ENCODE measurements at places on chromosomes 6 and 20. TPM values are rescaled to one million over a fixed set of nuclear protein-coding genes. Genes with fewer than 3 reads are reported as not detected.

TSHZ2 gene
- total RNA-seq: 29.5 TPM

VIP gene
- not detected for total RNA-seq

RIMS4 gene
- total RNA-seq: not detected

DXO gene
- 14.1 TPM for total RNA-seq

TAAR5 gene
- total RNA-seq: not detected

EBF4 gene
- total RNA-seq: 7.6 TPM

DNAH8 gene
- total RNA-seq: not detected

DNA sequence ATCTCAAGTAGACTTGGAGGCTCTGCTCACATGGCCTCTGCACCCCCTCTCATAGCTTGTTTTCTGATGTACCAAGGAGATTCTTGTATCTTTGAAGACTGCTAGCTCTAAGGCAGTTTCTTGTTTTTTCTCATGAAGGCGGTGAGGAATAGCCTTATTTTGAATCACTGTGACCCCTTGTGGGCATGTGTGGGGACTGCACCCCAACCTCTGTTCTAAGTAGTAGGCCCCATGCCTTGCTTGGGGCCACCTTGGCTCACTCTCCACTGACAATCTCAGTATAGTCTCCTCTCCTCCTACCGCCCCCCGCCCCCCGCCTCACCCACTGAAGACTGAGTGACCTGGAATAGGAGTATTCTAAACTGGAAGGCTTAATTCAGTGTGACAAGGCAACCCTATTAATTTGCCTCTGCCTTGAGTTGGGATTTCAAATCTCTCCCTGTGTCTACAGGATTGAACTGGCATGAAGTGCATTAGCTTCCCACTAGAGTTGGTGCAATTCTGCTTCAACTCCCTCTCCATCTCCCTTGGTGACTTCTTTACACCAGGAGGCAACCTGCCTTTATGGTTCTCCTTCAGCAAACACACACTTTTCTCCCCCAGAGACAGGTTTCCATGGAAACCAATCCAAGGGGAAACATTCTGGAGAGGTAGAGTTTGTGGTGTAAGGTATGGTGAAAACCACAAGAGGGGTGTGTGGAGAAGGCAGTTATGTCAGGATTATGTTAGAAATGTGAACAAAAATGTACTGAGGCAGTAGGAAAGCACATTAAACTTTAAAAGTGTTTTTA lies 75.4 kb upstream of the ECI2 start:
- no peak overlapping the region for H3K27ac ChIP-seq
- H3K27me3 ChIP-seq: peaks cover 2% of the 10 kb centered on the region
- no peaks in the 10 kb centered on the region for H3K36me3 ChIP-seq
- peak; percentile 87 for DNase-seq
- no peak overlapping the region for H3K4me3 ChIP-seq

DNA sequence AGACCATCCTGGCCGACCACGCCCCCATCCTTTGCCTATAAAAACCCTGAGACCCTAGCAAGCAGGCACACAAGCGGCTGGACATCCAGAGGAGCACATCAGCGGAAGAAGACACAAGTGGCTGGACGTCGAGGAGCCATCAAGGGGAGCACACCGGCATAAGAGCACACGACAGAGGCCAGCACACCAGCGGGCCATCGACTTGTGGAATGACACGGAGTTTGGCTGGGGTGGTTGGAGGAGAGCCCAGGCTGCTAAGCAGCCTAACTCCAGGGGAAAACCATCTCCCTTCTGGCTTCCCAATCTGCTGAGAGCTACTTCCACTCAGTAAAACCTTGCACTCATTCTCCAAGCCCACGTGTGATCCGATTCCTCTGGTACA lies 44.8 kb upstream of the BCLAF1 start:
- no peak for DNase-seq
- peaks cover 4% of the 10 kb centered on the region for H3K27me3 ChIP-seq
- H3K27ac ChIP-seq: no peak overlapping the region
- no peaks in the 10 kb centered on the region for H3K4me1 ChIP-seq
- no peaks in the 10 kb centered on the region for H3K36me3 ChIP-seq

- DNase-seq: no peak
- no peaks in the 10 kb centered on the region for H3K4me1 ChIP-seq
- H3K27me3 ChIP-seq: peaks cover 33% of the 10 kb centered on the region
- no peak overlapping the region for H3K27ac ChIP-seq
- no peak overlapping the region for H3K4me3 ChIP-seq
These were observed 59.9 kb upstream of the MAP3K4 start for GRCh38 chr6:160931378-160932310.

DNA sequence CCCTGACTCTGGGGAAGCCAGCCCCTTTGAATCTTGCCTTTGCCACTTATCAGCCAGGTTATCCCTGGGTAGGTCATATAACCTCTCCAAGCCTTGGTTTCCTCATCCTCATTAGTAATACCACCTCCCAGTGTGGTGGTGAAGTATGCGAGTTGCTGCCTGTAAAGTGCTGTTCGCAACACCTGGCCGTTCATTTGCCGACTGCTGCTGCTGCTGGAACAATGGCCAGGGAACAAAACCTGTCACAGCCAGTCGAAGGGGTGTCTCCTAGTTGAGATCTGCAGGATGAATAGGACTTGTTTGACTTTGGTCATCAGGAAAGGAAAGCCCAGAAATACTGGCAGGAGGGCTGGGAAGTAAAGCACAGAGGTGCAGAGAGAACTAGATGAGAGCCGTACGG lies 6.1 kb downstream of the MANBAL start:
- H3K4me1 ChIP-seq: peaks cover 42% of the 10 kb centered on the region
- peaks cover 46% of the 10 kb centered on the region for H3K36me3 ChIP-seq
- H3K27me3 ChIP-seq: no peaks in the 10 kb centered on the region
- no peak overlapping the region for H3K4me3 ChIP-seq

GRCh38 chr20:46523696-46524328 lies 10.5 kb upstream of the ZNF334 start:
- DNase-seq: peak; percentile 72
- no peak overlapping the region for H3K27ac ChIP-seq
- H3K4me1 ChIP-seq: no peaks in the 10 kb centered on the region
- no peaks in the 10 kb centered on the region for H3K36me3 ChIP-seq
- H3K27me3 ChIP-seq: peaks cover 28% of the 10 kb centered on the region

DNA sequence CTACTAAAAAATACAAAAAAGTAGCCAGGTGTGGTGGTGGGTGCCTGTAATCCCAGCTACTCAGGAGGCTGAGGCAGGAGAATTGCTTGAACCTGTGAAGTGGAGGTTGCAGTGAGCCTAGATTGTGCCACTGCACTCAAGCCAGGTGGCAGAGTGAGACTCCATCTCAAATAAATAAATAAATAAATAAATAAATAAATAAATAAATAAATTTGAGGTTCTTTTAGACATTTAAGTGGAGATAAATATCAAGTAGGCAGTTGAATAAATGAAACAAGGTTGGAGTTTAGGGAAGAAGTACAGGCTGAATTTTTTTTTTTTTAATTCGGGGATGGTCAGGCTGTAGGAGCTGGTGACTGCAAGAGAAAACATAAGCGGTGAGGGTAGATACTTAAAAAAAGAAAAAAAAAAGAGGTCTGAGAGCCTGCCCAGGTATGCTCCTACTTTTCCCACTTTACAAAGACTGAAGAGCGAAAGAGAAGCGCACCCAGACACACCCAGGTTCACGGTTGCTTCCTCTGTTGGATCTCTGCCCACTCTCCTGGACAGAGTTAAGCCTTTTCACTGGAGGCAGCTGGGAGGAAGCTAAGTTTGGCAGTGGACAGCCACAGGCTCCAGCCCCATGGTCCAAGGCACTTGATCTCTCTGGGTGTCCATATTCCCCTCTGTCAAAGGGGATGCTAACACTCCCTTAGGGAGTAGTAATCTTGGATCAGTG lies 100.9 kb upstream of the PRDM1 start:
- peaks cover 58% of the 10 kb centered on the region for H3K4me1 ChIP-seq
- H3K4me3 ChIP-seq: peak overlapping the region; percentile 71
- DNase-seq: peak; percentile 62
- H3K27ac ChIP-seq: no peak overlapping the region

- no peaks in the 10 kb centered on the region for H3K27me3 ChIP-seq
- H3K4me3 ChIP-seq: no peak overlapping the region
- no peak overlapping the region for H3K27ac ChIP-seq
- DNase-seq: no peak
- H3K4me1 ChIP-seq: peaks cover 2% of the 10 kb centered on the region
These were observed 79.1 kb downstream of the SHLD1 start for GRCh38 chr20:5829241-5829809.

DNA sequence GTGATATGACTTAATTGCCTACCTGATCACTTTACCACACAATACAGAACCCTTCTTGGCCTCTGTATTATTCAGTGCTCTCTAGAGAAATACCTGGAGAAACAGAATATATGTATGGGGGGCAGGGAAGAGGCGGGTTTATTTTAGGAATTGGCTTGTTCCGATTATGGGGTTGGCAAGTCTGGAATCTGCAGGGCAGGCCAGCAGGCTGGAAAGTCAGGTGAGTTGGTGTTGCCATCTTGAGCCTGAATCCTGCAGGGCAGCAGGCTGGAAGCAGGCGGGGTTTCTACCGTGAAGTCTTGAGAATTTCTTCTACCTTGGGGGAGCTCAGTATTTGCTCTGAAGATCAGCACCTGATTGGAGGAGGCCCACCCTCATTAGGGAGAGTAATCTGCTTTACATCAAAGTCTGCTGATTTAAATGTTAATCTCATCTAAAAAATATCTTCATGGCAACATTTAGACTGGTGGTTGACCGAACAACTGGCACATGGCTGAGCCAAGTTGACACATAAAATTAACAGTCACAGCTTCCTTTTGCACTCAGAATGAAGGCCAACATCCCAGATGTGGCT lies 193.9 kb downstream of the ZDHHC14 start:
- H3K27me3 ChIP-seq: peaks cover 6% of the 10 kb centered on the region
- H3K4me3 ChIP-seq: no peak overlapping the region
- peaks cover 8% of the 10 kb centered on the region for H3K36me3 ChIP-seq
- no peak for DNase-seq
- H3K27ac ChIP-seq: no peak overlapping the region

- H3K27me3 ChIP-seq: no peaks in the 10 kb centered on the region
- no peak for DNase-seq
- H3K4me1 ChIP-seq: no peaks in the 10 kb centered on the region
- no peak overlapping the region for H3K4me3 ChIP-seq
These were observed 468.2 kb upstream of the ARID1B start for GRCh38 chr6:156309017-156309416.

DNA sequence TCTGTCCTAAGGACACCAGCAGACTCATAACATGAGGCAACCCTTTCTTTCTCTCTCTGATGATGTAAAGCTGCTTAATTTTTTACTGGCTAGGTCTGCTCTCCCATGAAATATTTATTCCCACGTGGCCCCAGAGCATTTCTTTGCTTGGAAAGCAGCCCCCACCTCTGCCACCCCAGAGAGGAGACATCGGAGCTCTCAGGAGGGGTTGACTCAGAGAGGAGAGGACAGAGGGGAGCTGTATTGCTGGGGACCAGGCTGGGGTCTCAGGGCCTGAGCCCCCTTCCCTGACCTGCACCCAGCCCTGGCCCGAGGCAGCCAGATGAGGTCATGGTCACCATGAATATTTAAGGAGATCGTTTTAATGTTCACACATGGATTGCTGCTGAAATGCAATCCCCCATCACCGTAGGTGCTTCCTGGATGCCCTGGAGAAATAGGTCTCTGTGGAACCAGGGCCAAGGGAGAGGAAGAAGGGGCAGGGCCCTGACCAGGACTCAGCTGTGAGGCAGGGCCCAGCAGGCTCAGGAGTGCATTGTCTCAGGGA lies 117.5 kb downstream of the DLL1 start:
- H3K4me3 ChIP-seq: no peak overlapping the region
- peak; percentile 30 for DNase-seq
- no peaks in the 10 kb centered on the region for H3K4me1 ChIP-seq
- peaks cover 3% of the 10 kb centered on the region for H3K27me3 ChIP-seq

DNA sequence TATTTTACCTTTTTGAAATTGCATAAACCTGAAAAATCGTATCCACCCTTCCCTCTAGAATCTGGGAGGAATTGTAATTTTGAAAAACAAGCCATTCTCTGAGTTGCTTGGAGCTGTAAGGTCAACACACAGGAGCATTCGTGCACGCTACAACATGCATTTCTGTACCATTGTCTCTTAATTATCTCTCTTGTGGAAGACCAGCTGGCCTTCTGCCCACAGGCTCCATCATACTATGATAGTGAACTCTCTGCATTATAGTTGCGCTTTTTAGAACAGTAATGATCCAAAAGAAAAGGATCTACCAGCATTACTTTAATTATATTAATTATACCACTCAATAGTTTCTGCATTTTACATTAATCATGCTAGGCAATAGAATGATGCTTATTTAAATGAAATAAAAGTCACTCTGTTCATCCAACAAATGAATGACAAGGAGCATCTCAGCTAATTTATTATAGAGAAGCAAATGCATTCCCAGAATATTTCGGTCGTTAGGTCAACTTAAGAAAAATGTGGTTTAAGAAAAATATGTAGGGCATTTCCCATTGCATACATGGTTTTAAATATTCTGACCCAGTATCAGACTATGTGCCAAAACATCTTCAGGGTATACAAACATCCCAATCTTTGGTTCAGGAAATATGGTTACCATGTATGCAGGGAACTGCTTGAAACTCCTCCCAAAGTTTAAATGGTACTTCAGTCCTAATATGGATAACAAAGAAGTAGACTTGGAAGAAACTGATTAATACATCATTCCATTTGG lies 263.5 kb downstream of the TFAP2A start:
- H3K4me3 ChIP-seq: no peak overlapping the region
- peaks cover 2% of the 10 kb centered on the region for H3K4me1 ChIP-seq
- no peak for DNase-seq

- H3K36me3 ChIP-seq: peaks cover 67% of the 10 kb centered on the region
- no peak for DNase-seq
- H3K4me1 ChIP-seq: peaks cover 7% of the 10 kb centered on the region
- no peak overlapping the region for H3K27ac ChIP-seq
These were observed 23.5 kb downstream of the AMD1 start for GRCh38 chr6:110898111-110898510.

DNA sequence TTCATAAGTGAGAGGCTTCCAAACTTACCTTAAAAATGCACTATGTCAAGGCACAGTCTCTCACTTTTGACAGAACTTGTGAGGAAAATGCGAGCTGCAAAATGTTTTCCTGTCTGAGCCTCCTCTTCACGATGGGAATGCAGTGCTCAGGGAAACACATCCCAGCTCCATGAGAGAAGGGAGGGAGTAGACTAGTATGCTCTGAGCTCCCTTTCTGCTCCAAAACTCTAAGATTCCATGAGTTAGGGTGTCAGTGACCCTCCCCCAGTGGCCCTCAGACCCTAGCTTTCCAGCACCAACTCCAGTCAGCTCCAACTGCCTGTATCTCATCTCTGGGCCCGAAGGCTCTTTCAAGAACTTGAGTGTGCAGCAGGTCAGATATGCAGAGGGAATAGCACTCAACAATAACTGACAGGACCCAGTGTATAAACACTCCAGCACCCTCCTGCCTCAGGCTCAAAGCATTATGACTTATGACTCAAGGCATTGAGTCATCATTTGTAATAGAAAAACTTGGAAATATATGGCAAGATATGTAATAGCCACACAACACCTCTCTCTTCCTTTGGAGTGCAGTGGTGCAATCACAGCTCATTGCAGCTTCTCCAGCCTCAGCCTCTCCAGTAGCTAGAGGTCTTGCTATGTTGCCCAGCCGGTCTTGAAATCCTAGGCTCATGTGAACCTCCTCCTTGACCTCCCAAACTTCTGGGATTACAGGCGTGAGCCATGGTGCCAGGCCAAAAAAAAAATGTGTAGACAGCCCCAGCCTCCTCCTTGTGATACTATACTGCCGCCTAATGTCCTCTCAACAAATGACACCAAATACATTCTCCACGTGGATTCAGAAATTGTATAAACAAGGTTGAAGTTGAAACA lies 16.7 kb upstream of the ENTPD6 start:
- H3K4me3 ChIP-seq: no peak overlapping the region
- no peaks in the 10 kb centered on the region for H3K36me3 ChIP-seq
- H3K4me1 ChIP-seq: peaks cover 2% of the 10 kb centered on the region
- DNase-seq: peak; percentile 77
- peaks cover 20% of the 10 kb centered on the region for H3K27me3 ChIP-seq
- no peak overlapping the region for H3K27ac ChIP-seq

All from activated CD4-positive, alpha-beta T cell treated with anti-CD3 and anti-CD28 coated beads, Interleukin-2, amount 10 ng/mL, durations not matched to agents 24 days and 14 days (primary cell).